Germinal center (tissue), 1 donor: ENCODE measurements at places on chromosomes 7 and 10.

- DNase-seq: no peak
Measured at GRCh38 chr7:128197589-128197988, 43.5 kb upstream of the LEP start.

- DNase-seq: peak; percentile 62
Measured at GRCh38 chr7:74230446-74231231, 20.8 kb downstream of the LAT2 start.

DNA sequence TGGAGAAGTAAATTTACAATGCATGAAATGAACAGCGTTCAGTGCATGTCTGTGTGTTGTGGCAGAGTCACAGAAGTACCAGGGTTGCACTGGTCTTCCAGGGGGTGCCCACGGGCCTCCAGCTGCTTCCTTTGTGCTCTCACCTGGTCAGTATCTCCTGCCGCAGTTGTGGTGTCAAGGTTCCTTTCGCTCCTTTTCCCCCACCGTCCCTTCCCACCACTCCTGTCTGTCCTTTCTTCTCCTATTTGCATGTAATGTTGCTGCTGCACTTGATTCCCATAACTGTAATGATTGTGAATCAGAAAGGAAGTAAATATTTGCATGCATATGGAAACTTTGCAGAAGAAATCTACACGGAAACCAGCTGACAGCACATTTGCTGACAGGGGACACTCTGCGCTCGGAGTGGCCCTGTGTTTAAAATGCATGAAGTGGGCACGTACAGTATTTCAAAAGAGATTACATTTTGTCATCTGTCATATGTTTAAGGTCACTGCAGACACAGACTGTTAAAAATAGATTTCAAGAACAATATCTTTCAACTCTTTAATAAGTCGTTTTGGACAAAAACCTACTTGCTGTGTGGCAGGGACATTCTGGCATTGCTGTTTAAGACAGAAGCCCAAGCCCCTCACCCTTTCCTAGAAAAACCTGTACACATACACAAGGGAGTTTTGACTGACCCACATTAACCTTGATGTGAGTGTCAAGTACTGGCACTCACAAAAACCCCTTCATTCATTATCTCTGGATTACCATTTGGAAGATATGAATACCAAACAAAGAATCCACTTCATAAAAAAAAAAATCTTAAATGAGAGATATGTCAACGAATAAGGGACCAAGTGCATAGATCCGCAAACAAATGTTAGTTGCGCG lies 336.7 kb upstream of the KLF6 start:
- peak; percentile 38 for DNase-seq

DNA sequence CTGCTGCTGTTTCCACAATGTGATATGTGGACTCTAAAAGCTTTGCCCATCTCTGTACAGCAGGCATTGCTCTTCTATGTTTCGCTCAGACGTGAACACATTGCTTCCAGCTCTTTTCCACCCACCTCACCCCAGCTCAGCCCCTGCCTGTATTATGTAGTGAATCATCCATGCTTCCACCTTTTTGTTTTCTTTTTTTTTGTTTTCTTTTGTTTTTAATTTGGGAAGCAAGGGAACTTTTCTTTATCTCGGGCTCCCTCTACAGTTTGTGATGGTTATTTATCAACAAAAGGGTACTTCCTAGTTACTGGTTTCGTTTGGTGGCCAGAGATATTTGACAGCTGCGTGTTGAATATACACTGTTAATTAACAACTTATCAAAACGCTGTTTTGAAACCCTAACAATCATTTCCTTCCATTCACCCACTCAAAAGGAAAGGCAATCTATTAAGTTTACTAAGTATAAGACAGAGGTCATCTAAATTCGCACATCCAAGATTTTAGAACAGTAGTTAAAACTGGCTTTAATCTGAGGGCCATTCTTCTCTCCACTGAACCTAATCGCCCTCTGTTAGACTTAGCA lies 127.9 kb upstream of the STK17A start:
- DNase-seq: peak; percentile 44

GRCh38 chr10:49645871-49646870 lies 32.3 kb downstream of the CHAT start:
- no peak for DNase-seq

- no peak for DNase-seq
Measured at GRCh38 chr10:29246449-29246848, 42.4 kb upstream of the LYZL1 start.
